GOT3 (cell line): ENCODE measurements at places on chromosomes 5 and 9.

DNA sequence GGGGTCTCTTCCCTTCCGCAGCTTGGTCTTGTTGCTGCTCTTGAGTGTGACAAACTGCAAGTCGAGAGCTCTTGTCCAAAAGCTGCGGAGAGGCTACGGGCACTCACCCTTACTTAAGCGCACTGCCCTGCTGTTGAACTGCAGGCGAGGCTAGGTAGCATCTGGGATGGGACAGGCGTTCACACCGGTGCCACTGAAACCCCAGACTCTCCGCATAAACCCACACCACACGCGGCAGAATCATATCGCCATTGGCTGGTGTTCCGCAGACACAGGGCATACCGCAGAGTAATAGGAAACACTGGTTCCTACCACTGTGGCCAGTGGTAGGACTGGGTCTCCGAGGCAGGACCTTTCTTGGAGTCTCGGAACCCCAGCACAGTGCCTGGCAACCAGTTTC is 2.2 kb upstream of the NPR3 start:
- DNase-seq: no peak

GRCh38 chr5:77230727-77231470 is 20.4 kb downstream of the PDE8B start:
- DNase-seq: no peak

DNA sequence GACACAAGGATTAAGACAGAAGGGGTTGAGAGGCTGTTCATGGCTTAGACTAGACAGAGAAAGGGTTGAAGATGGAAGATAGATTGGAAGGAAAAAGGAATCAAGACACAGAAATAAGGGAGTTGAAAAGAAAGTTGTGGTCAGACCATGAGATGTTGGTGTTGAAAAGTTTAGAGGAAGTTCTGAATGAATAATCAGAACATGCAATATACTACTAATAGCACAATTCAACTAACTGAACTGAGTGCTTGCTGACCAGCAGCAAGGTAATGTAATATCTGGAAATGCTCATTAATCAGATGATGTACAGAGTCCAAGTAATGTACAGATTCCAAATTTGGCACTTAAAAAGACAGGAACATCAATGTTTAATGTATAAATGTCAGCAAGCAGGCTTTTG is 10.6 kb upstream of the NNT start:
- DNase-seq: no peak

GRCh38 chr5:135526924-135527323 is 8.8 kb downstream of the NEUROG1 start:
- no peak for DNase-seq

- DNase-seq: no peak
These were observed 256.2 kb downstream of the ARHGAP26 start for GRCh38 chr5:143026380-143026779.

DNA sequence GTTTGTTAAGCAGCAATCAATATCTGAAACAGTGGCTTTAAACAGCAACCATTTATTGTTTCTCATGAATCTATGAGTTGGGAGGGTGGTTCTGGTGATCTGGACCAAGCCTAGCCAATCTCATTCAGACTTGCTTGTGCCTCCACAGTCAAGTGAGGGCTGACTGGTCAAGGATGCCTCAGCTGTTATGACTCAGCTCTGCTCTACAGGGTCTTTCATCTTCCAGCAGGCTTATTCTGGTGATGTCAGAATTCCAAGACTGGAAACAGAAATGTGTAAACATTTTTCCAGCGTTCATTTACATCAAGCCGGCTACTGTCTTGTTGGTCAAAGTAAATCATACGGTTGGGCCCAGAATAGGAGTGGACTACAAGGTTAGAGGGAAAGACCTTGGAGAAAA is 2.5 kb upstream of the PIP5K1B start:
- DNase-seq: no peak

DNA sequence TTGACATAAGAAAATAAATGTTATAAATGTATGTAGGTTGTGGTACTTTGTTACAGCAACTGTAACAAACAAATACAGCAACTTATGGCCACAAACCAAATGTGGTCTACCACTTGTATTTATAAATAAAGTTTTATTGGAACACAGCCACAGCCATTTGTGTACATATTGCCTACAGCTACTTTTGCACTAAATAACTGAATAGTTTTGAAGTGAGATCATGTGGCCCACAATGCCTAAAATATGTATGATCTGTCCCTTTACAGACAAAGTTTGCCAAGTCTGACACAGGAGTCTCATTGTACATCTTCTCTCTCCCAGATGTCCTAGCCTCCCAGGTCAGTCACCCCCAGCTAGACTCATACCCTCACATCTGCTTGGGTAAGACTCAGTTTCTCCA is 283.6 kb upstream of the PRDM9 start:
- no peak for DNase-seq

GRCh38 chr9:110975969-110976368 is 62.3 kb downstream of the LPAR1 start:
- DNase-seq: no peak
